ENCODE measurements at places on chromosomes 2 and 18.

DNA sequence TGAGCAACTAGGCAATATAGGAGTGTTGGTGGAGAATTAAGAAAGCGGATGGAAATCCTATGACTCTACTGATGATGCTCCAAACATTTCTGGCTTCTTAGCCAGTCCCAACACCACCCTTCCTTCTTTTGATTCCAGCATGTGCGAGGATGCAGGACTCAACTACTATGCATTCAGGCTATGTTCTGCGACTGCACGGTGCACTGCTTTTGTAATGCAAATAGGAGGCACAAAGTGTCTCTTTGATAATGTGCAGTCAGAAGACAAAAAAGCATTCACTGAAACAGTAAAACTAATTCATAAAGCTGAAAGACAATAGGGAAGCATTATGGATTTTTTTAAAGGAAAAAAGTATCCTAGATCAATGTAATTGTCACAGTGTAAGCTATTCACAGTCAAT lies 106.7 kb downstream of the MEIS1 start:
- no peak for DNase-seq

GRCh38 chr2:179106676-179107428 lies 56.9 kb upstream of the CCDC141 start:
- DNase-seq, result no peak

GRCh38 chr2:234789556-234790325 lies 162.1 kb upstream of the SH3BP4 start:
- DNase-seq, result no peak

DNA sequence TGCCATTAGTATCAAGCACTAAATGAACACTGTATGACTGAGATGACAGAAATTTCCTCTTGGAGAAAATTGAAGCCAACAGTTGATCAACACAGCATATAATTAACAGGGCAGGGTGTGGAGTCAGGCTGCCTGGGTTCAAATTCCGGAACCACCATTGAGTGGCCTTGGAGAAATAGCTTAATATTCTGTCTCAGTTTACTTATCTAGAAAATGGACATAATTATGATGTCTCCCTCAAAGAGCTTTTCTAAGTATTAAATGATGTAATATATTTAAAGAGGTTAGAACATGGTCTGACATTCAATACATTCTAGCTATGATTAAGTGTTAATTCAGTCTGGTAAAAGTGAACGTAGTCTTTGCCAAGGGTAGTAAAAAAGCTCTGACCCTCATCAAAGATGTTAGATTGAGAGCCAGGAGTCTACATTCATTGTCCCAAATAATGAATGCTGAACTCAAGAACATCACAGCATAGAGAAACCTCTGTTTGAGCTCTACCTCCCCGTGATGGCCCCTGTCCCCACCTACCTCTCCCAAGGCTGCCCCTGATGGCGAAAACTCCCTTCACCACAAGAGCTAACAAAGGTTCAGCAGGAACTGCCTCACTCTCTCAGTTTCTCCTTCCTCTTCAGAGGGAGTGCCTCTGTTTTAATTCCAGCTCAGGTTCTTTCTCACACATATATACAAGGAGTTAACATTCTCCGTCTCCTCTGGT lies 2.7 kb upstream of the VWA3B start:
- no peak for DNase-seq

DNA sequence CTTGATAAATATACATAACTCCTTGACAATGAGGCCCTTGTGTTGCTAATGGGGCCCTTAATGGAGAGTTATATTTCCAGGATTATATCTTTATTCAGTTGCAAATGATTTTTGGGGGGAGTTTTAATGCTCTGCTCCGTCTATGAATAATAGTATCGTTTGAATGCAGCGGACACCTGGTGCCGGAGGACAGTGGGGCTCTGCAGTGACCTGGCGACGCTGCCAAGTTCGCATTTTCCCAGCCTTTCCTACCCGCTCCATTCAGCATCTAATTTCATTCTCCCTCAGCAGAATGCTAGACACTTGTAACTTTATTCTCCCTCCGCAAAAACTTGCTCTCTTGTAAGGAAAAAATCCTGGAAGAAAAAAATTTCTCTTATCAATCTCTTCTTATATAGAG lies 257.6 kb upstream of the SALL3 start:
- DNase-seq, result no peak

DNA sequence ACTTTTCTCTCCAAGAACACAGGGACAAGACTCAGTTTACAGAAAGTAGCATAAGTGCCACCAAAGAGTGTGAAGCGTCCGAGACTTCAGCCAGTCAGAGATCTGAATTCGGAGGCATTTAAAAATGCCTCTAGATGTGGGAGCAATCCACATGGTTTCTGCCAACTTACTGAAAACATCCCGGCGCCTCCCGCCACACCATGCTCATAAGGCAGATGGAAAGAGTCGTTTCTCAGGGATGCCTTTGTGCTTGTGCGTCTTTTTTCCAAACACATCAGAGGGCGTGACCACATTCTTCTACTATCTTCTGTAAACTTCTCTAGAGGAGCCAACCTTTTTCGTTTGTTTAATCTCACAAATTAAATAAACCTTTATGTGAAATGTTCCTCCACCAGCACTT lies 88.7 kb downstream of the NRP2 start:
- DNase-seq, result no peak

DNA sequence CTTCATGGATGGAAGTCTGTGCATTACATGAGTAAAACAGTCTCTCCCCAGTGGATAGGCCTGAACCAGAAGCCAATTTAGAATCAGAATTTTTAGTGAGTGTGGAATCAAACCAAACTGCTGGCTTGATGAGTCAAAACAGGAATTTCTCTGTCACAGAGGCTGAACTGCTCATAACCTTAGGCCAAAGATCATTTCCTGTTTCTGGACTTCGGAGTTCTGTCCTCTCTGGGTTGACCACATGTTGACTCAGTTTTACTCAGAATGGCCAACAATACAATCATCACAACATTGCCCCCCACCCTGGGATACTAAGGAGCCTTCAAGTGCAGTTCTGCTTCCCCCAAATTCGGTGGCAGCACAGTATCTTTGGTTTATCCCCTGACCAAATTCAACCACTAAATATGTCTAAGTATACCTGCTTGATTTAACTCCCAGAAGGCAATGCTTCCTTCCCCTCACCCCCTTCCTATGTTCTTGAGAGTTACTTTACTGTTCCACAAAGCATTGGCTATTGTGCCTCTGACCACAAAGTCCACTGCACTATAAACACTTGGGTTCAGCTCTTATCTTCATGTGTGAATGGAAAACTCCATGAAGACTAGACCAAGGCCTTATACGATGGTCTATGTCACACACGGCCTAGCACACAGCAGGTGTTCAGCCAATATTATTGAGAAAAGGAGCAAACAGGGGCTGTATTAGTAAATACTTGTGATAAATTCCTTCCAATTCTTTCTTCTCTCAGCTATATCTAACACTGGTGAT lies 67.8 kb downstream of the NXPH2 start:
- DNase-seq, result no peak

DNA sequence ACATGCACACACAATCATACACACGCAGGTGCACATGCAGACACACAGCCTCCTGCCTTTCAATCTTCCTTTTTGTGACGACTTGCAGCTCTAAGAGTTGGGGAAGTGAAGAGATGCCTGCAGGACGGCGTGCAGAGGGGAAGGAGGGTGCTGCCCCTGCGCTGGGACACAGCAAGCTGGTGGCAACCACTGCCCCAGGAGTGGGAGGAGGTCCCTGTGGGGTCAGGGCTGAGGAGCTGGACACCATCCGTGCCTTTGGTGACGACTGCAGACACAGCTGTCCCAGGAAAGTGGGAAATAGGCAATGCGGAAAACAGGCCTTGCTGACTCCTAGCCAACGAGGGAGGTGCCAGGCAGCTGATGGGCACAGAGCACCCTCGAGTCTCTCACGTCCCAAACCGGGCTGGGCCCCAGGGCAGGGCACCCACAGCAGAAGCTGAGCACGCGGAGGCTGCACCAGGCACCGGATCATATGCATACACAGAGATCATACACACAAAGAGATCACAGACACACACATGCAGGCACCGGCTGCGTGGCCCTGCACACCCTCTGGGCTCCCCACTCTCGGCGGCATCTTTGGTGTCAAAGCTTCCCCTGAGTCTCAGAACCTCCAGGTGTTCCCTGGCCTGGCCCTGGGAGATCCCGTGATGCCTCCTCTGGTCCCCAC lies 146.1 kb downstream of the PXDN start:
- DNase-seq, result no peak

DNA sequence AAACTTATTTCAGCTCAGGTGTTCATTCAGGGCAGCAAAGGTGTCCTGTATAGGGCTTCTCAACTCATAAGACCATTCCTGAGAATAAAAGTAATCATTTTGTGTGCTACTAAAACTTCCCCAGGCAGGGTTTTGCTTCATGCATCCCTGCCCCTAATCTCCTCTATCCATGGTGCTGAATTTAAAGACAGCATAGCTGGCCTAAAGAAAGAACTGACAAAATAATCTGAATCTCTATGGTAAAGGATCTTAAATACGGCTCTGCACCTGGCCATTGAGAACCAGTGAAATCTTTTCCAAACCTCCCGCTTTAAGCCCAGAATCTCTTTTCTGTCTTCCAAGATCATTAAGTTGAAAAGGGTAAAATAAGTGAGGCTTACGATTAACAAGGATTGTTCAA lies 292.1 kb upstream of the KLHL29 start:
- peak; percentile 52 for DNase-seq

- DNase-seq, result no peak
Observed at GRCh38 chr2:26756337-26756736, 7.7 kb upstream of the SLC35F6 start.

- DNase-seq, result no peak
Observed at GRCh38 chr2:60873381-60873780, 8.0 kb upstream of the REL start.

DNA sequence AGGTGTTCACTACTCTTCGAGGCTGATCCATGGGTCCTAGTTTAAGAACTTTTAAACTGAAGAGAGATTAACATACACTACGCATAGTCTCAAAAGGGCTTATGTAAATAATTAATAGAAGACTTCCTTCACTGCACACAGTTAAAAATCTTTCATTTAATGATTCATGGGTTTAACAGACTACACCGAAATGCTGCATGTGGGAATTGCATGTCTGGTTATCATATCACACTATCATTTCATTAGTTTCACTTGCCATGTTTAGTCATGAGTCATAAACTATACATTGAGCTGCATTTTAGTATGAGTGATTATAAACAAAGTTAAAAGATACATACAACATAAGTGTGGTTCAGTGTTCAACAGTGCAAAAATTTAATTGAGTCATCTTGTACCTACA lies 31.2 kb downstream of the GLS start:
- no peak for DNase-seq

GRCh38 chr2:232666051-232666805 lies 30.9 kb upstream of the GIGYF2 start:
- DNase-seq, result no peak

- DNase-seq, result no peak
Observed at GRCh38 chr2:184598002-184598315, 370 bp upstream of the ZNF804A start.

- DNase-seq, result no peak
Observed at GRCh38 chr2:207767461-207768167, 2.1 kb downstream of the FZD5 start.

- DNase-seq, result no peak
Observed at GRCh38 chr2:172914341-172915008, 161.2 kb upstream of the MAP3K20 start.

GRCh38 chr2:34025196-34025595 lies 426.1 kb upstream of the FAM98A start:
- DNase-seq, result no peak

DNA sequence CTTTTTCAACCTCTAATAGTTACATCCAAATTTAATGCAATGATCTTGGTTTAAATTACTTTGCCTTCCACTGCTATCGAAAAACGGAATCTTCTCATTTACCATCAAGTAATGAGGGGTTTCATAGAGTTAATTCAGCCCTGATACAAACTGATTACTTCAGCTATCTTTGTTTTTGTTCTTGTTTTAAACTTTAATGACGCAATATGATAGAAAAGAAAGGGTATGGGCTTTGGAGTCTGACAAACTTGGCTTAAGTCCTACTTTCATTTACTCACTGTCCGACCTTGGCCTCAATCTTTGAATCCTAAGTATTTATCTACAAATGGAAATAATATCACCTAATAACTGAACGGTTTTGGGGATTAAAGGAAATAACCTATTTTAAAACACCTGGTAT lies 16.1 kb downstream of the ADAM17 start:
- DNase-seq, result no peak

GRCh38 chr2:146444085-146444484 lies 1400.7 kb upstream of the ACVR2A start:
- no peak for DNase-seq

GRCh38 chr2:198036029-198036879 lies 231.9 kb downstream of the PLCL1 start:
- no peak for DNase-seq

GRCh38 chr2:60556576-60557485 lies 3.4 kb upstream of the BCL11A start:
- no peak for DNase-seq

DNA sequence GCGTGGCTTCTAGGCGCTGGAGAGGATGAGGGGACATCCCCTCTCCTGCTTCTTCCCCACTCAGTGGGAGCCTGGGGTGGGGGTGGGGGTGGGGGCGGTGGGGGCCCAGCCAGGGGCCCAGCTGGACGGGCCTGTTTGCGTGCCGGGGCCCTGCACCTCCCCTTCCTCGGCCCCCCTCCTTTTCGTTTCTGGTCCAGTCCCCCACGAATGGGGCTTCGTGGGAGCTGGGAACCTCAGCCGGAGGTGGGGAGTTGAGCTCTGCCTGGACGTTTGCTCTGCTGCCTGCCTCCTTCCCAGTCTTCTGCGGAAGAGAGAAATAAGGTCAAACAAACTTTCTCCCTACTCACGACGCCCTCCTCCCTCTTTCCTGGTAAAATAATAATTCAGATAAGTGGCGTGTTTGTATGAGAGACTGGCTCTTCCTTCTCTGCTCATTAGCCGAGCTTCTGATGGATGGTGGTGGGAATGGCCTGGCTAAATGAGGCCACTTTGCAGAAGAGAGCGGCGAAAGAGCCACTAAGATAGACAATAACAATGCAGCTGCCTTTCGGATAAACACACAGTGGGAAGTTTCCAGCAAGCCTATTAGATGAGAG lies 782 bp downstream of the MTA3 start:
- no peak for DNase-seq

DNA sequence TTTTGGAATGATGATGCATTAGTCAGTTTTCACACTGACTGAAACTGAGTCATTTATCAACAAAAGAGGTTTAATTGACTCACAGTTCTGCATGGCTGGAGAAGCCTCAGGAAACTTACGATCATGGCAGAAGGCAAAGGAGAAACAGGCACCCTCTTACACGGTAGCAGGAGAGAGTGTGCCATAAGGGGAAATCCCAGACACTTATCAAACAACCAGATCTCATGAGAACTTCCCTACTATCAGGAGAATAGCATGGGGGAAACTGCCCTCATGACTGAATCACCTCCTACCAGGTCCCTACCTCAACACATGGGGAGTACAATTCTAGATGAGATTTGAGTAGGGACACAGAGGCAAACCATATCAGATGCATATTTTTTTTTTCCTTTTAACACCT lies 504.5 kb upstream of the VRK2 start:
- DNase-seq, result no peak

Measured in right renal cortex interstitium (tissue), 3 donors.